ENCODE measurements at places on chromosomes 1 and 21. TPM values are rescaled to one million over a fixed set of nuclear protein-coding genes. Genes with fewer than 3 reads are reported as not detected.

The CD5L gene
- total RNA-seq, result not detected

The PHACTR4 gene
- total RNA-seq, result 11.7 TPM

The EFNA4 gene
- 7.5 TPM for total RNA-seq

The TNFRSF1B gene
- 3.6 TPM for total RNA-seq

The F11R gene
- 5.7 TPM for total RNA-seq

The OR2L13 gene
- not detected for total RNA-seq

The FMO2 gene
- total RNA-seq, result not detected

The LCE1F gene
- not detected for total RNA-seq

The SLAMF9 gene
- total RNA-seq, result 1.8 TPM

The RBM34 gene
- total RNA-seq, result 107 TPM

The CLIC6 gene
- total RNA-seq, result not detected

The MCOLN2 gene
- total RNA-seq, result 11.4 TPM

The OXCT2 gene
- 14.4 TPM for total RNA-seq

All from A375 (cell line).